Activated naive CD4-positive, alpha-beta T cell (primary cell): ENCODE measurements at places on chromosomes 3 and 15.

DNA sequence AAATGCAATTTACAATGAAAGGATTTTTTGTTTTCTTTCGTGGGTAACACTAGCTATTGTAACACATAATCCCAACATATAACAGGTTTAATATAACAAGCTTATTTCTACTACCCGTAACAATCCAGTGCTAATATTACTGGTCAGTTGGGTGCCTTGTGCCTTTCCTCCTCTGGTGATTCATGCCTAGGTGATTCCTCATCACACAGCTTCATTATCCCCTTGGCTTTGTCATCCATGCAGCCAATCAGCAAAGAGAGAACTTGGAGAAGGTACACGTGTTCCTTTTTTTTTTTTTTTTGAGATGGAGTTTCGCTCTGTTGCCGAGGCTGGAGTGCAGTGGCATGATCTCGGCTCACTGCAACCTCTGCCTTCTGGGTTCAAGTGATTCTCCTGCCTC, 30.7 kb downstream of the CHST14 start:
- DNase-seq: no peak

DNA sequence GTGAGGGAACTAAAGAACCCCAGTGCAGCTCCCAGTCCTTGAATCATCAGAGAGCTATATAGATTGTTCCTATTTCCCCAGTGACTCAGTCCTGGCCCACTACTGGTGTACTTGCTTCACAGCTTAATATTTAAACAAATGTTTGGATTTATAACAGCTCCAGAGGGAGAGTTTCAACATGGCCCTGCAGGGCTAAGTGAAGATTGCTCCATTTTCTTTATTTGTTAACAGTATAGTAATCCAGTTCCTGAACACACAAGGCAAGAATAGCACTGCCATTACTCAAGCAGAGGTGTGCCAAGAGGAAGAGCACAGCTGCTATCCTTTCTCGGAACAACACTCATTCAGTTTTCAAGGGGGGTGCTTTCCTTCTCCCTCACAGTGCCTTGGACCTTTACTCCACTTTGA, 6.5 kb downstream of the SQOR start:
- DNase-seq: no peak

DNA sequence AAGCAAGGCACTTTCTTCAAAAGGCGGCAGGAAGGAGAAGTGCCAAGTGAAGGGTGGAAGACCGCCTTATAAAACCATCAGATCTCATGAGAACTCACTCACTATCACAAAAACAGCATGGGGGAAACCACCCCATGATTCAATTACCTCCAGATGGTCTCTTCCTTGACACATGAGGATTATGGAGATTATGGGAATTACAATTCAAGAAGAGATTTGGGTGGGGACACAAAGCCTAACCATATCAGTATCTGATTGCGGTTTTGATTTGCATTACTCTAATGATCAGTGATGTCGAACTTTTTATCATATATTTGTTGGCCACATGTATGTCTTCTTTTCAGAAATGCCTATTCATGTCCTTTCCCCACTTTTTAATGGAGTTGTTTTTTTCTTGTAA, 549.3 kb upstream of the IL12A start:
- DNase-seq: no peak

GRCh38 chr3:50525987-50526386, 22.6 kb upstream of the CACNA2D2 start:
- DNase-seq: no peak

GRCh38 chr15:32701863-32702262, 15.9 kb upstream of the GREM1 start:
- DNase-seq: no peak

GRCh38 chr3:150739200-150739863, 23.6 kb downstream of the SIAH2 start:
- no peak for DNase-seq

GRCh38 chr3:65593780-65594752, 444.7 kb downstream of the MAGI1 start:
- no peak for DNase-seq

- no peak for DNase-seq
Observed at GRCh38 chr3:73243740-73244139, 182.3 kb downstream of the EBLN2 start.

DNA sequence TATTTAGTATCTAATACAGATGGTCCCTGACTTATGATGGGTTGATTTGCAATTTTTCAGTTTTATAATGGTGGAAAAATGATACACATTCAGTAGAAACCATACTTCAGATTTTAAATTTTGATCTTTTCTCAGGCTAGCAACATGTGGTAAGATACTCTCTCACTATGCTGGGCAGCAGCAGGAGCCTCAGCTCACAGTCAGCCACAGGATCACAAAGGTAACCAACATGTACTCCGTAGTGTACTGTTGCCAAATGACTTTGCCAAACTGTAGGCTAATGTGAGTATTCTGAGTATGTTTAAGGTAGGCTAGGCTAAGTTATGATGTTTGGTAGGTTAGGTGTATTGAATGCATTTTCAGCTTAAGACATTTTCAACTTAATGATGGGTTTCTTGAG, 498.6 kb upstream of the DPPA4 start:
- no peak for DNase-seq

DNA sequence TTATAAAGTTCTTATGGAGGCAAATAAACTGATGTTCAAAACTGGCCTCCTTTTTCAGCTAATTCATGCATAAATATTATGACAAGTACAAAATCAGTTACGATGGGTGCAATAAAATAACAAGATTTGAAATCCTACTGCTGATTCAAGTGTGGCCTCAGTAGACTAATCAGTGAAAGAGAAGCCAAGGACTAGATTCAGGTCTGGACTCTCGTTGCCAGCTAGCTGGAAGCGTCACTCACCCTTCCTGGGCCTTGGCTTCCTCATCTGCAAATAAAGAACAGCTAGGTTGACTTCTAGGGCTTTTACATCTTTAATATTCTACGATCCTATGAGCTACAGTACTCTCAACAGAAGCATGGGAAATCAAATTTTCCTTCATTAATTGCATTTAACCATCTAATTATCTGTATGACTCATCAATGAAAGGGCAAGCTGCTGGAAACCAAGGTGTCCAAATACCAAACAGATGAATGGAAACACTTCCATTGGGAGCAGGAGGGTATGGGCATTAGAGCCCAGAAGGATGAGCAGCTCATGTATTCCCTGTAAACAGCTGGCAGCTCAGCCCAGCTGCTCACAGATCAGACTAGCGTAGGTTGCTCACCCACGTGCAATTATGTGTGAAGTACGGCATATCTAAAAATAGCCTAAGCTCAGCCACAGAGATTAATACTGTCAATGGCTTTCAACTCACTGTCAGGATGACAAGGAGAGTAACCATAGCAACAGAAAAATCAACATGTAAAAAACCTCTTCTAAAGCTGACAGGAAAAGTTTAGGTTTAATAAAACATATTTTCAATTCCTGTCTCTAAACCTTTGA, 294.8 kb downstream of the PLCL2 start:
- no peak for DNase-seq

GRCh38 chr15:70284438-70285214, 186.9 kb upstream of the TLE3 start:
- no peak for DNase-seq

DNA sequence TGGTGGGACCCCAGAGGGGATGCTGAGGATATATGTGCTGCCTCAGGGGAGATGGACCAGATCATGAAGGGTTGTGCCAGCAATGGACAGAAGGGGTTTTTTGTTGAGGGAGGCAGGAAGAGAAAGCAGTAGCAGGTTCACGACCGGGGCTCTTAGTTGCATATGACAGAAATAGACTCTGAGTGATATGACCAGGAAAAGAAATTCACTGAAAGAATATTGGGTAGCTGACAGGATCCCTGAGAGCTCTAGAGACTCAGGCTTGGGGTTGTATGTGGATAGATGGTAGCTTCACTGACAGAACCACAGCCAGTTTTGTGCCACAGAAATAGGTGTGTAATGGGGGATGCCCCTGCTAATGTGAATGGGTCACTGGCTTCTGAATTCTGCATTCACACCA, 241.6 kb downstream of the ZNF621 start:
- no peak for DNase-seq

GRCh38 chr15:66679657-66680108, 22.4 kb upstream of the SMAD6 start:
- no peak for DNase-seq

DNA sequence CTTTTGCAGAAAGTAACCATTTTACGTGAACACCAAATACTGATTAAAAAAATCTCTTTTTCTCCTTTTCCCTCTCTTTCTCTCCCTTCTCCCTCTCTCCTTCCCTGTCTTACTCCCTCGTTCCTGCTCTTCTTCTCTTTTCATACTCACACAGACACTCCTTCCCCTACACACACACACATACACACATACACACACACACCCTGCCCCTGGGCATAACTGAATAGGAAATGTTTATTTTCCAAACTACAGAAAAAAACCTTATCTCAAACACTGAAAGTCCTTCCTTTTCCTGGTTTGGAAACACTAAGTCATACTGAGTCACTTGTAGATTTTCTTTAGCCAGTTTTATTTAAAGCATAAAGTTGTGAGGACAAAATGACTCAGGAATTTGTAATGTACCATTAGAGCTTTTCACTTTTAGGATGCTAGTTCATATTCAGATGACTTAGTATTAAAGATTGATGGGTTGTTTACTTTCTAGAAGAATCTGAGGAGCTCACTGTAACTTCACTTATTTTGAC, 62.4 kb downstream of the MBNL1 start:
- no peak for DNase-seq

DNA sequence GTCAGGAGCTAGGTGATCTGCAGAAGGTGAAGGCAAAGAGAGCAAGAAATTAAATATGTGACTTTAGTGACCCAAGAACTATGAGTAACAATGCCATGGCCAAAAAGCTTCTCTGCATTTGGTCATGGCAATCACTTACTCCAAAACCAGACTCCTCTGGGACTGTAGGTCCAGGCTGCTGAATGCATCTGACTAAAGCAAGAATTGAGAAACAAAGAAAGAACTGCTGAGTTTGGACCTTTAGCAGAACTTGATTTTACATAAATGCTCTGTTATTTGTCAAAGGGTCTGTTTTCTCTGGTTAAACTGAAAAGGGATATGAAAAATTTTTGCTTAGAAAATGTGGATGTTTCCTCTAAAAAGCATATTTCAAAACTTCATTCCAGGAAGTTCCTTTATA, 1102.2 kb downstream of the IGSF11 start:
- no peak for DNase-seq

GRCh38 chr15:52419494-52419893, 109.2 kb downstream of the MYO5A start:
- DNase-seq: no peak

DNA sequence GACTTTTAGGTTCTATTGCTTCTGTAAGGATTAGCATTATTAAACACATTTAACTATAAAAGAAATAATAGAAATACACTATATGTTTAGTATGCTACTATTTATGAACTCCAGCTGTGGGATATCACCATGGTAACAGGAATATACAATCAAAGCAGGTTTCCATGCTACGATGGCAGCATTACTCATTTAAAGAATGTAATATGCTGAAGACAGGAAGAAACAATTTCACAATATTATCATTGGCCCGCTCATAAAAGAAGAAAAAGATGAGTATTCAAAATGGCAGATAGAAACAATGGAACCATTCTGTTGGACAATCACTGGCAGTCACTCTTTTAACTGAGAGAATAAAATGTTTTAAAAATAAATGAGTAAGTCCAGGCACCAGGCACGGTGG, 153.4 kb downstream of the CBLB start:
- DNase-seq: no peak

GRCh38 chr3:151816091-151816604, 2.2 kb downstream of the AADAC start:
- DNase-seq: no peak

- no peak for DNase-seq
Observed at GRCh38 chr15:93072411-93073394, 16.3 kb downstream of the RGMA start.

GRCh38 chr3:96483781-96484180, 330.6 kb upstream of the EPHA6 start:
- DNase-seq: no peak

DNA sequence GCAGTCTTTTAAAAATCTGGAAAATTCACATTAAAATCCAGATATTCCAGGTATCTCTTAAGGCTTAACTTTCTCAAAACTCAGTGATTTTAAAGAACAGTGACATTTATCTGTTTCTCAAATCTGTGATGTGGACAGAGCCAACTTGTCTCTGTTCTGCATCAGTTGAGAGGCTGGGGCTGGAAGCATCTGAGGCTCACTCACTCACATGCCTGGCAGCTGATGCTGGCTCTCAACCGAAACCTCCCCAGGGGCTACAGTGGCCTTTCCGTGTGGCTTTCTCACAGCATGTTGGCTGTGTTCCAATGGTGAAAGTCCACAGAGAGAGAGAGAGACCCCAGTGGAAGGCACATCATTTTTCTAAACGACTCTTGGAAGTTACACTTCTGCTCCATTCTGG, 53.5 kb downstream of the CEMIP start:
- no peak for DNase-seq

- no peak for DNase-seq
Observed at GRCh38 chr15:48040166-48040817, 80.5 kb upstream of the SLC24A5 start.

GRCh38 chr15:62656071-62656470, 386.5 kb upstream of the TPM1 start:
- no peak for DNase-seq

DNA sequence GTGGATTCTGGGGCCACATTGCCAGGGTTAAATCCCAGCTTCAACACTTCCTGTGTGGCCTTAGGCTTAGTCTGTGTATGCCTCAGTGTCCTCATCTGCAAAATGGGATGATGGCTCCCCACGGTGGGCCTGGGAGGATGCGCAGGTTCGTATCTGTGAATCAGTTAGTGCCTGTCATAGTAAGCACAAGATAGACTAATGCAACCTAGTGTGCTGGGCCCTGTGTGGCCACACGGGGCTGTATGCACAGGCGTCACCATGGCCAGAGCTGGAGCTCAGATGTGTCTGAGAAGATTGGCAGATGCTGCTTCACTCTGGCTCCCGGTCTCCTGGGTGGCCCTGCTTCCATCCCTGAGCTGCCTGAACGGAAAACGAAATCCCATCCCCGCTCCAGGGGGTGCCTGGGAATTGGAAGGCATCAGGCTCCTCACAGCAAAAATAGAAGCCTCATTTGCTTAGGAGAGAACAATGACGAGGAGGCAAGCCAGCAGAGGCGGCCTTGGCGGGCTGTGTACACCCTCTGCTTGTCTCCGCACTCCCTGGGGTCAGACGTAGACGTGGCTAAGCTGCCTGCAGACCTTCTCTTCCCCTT, 103.6 kb downstream of the APBA2 start:
- DNase-seq: no peak

GRCh38 chr3:15794842-15795650, 2.7 kb downstream of the ANKRD28 start:
- DNase-seq: no peak

- DNase-seq: no peak
Observed at GRCh38 chr15:55737373-55737772, 5.6 kb downstream of the PRTG start.

DNA sequence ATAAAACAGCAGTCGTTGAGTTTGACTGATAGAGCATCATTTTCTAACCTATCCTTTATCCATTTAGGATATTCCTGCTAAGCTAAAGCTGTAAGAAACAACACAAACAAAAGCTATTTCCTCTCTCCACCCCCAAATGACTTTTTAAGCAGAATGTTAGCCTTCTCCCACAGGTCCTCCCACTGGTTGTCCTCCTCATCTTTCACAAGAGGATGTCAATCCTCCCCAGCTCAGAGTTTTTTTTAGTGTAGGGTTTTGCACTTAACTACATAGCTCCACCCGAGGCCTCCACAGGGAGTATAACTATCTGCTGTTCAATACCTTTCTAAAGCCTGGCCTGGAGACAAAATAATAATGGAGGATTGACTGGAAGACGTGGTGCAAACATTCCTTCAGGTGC, 7.8 kb downstream of the SETMAR start:
- no peak for DNase-seq
